Activated B cell treated with CpG ODN at 0.5 μM for 24 hours (primary cell): ENCODE measurements at places on chromosomes 2 and 18.
A peak's percentile ranks its signal among the peaks of the same experiment; 100 is the strongest.

- no peak for DNase-seq
These were observed 10.2 kb downstream of the RAB10 start for GRCh38 chr2:26043862-26044696.

DNA sequence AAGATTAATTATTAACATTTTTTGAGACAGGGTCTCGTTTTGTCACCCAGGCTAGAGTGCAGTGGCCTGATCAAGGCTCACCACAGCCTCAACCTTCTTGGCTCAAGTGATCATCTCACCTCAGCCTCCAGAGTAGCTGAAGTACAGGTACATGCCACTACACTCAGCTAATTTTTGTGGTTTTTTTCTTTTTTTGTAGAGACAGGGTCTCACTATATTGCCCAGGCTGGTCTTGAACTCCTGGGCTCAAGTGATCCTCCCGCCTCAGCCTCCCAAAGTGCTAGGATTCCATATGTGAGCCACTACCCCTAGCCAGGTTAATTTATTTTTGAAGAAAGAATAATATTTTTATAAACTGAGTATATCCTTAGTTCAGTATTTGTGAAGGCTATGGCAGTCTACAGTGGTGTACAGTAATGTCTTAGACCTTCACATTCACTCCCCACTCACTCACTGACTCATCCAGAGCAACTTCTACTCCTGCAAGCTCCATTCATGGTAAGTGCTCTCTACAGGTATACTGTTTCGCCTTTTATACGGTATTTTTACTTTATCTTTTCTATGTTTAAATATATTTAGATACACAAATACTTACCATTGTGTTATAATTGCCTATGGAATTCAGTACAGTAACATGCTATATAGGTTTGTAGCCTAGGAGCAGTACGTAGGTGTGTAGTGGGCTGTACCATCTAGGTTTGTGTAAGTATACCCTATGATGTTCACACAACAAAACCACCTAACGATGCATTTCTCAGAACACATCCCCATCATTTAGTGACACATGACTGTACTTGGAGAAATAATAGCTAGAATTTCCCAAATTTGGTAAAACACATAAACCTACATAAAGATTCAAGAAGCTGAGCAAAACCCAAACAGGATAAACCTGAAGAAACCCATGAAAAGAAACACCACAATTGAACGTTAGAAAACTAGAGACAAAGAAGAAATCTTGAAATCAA, 38.6 kb downstream of the MGAT4A start:
- DNase-seq, result no peak

- DNase-seq, result no peak
These were observed 64.3 kb upstream of the PSMD14 start for GRCh38 chr2:161243905-161244304.

DNA sequence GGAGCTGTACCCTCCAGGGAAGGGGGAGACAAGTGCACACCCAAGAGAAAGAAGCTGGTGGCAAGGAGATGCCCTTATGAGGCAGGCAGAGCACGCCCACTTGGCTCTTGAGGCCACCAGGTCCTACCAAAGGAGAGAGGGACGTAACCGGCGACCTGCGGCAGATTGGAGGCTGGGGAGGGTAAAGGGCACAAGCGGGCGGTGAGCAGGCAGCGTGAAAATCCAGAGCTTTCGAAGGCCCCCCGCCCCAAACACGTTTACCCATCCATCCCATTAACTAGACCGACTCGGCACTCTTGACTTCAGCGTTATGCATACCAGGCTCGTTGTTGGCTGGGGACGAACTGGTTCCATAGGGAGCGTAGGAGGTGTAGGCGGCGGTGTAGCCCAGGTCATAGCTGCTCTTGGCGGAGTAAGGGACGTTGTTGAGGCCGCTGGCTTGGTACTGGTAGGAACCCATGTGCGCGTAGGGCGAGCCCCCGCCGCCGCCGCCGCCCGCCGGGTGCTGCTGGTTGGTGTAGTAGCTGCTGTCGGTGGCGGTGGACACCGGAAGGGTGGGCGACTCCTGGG, 794 bp downstream of the DLX2 start:
- no peak for DNase-seq

- no peak for DNase-seq
These were observed 88.8 kb downstream of the ACTR3 start for GRCh38 chr2:113978524-113979190.

DNA sequence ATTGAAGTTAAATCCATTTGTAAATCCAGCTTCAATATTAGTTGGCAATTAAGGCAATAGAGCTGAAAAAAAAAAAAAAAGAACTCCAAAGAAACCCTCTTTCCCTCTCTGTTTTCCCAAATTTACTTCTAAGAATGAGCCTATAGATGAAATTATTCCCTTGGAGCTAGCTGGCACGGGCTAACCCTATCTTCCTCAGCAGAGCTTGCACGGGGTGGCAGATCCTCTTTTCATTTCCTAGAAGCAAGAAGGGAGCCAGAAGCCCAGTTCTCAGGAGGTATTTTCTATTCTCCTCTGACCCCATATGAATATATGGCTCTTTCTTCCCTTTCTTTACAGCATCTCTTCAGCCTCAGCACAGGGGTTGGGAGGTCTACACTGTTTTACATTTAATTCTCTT, 426.0 kb downstream of the TGIF1 start:
- DNase-seq, result no peak

- no peak for DNase-seq
These were observed 127.1 kb upstream of the SLC35G4 start for GRCh38 chr18:11482271-11482670.

DNA sequence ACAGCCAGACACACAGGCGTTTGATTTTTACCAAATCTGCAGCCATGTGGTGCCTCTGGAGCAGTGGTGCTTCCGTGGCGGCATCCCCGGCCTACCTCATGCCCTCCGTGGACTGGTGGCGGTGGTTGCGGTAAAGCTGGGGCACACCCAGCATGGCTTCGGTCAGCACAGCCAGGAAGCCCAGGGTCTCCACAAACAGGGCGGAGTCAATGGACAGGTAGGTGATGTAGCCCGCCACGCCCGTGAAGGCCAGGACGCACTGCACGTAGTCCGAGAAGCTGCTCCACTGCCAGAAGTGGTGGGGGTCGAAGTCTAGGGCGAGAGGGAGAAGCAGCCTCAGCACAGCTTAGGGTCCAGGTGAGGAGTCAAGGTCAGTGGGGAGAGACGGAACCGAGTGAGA, 32.4 kb downstream of the SLC66A2 start:
- no peak for DNase-seq

GRCh38 chr2:75698918-75699317, 11.8 kb downstream of the GCFC2 start:
- no peak for DNase-seq

DNA sequence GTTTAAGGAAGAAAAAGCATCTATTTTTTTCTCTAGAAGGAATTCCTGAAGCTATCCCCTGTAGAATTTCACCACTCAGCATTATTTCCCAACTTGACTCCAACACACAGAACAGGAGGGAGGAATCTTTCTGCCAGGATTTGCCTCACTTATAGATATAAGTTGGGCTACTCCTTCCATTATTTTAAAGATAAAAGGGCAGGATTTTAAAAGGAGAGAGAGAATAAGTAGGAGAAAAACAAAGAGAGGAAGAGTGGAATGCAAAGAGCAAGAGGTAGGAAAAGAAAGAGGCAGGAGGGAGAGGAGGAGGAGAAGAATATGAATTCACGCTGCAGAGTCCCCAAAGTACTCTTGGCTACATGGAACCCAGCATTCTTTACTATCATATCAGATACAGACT, 182.5 kb downstream of the TCF4 start:
- DNase-seq, result no peak

- DNase-seq, result peak; percentile 46
These were observed at the start of gene GAD1 for GRCh38 chr2:170816504-170817092. GAD1 (plus strand) TSS chr2:170816887; CDS start chr2:170818592, 1,705 bp downstream.

- DNase-seq, result no peak
These were observed 295.6 kb downstream of the TNS1 start for GRCh38 chr2:217707131-217707611.

DNA sequence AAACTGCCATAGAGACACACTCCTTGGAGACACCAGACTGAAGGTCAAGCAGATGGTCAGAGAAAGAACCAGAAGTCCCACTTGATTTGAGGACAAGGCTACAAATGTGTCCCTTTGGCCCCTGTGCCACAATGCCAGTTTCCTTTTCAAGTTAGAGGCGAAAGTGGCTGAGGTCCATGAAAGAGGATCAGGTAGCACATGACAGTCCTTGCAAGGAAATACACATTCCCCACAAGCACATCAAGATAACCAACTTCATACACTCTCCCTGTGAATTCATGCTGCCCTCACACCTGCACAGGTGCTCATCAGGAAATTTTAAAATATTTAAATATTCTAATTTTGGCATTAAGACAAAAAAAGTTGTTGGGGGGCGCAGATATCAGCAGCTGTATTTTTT, 218.6 kb downstream of the TCF4 start:
- no peak for DNase-seq

GRCh38 chr2:240876475-240877251, 8.0 kb downstream of the AGXT start:
- DNase-seq, result peak; percentile 11

DNA sequence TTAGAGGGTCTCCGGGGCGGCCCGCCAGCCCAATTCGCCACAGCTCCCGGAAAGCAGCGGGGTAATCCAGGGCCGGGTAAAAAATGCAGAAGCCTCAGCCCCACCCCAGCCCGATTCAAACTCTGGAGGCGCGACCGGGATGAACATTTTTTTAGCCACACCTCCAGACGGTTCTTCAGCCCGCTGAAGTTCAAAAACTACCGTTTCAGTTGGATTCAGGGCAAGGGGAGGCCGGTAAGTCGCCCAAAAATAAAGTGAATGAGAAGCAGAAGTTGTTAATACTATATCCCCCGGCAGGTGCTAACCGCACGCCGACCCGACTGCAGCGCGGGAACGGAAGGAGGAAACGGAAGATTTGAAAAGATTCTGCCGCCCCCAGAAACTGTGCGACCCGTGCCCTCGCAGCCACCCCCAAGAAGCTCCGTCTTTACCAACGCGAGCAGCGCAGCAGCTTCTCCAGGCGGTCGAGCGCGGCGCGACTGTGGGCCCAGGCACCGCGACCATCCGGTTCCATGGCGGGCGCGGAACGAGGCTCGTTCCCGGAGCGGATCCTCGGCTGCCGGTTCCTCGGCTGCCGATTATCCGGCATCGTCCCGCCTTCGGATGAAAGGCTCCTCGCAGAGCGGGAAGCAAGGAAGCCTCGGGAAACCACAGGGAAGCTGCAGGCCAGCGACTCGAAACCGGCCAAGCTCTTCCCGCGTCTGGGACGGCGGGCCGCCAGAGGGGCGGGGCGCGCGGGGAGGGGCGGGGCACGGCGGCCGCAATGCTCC, at the start of gene BARD1:
BARD1 (minus strand) TSS at position 703 of the 770 bp plus-strand sequence; CDS start at position 589, 114 bp downstream.
- peak; percentile 65 for DNase-seq

GRCh38 chr2:101120124-101120996, 30.8 kb downstream of the TBC1D8 start:
- no peak for DNase-seq

DNA sequence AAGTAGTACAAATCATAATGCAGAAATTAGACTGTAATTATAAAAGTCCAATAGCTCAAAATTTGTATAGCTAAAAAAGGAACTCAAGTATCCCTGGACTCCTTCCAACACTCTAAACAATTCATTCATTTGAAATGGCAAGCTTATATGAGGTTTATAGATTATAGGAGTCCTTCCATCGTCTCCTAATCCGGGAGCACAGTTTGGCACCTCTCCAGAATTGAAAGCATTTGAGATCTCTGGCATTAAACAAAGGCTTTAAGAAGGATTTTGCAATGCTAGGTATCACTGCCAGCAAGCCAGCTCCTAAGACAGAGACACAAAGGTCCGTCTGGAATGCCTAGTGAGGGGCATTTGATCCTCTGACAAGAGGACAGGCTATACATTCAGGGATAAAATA, 90.9 kb downstream of the ACVR1 start:
- no peak for DNase-seq

- no peak for DNase-seq
These were observed 41.1 kb downstream of the LDLRAD4 start for GRCh38 chr18:13259701-13260100.

DNA sequence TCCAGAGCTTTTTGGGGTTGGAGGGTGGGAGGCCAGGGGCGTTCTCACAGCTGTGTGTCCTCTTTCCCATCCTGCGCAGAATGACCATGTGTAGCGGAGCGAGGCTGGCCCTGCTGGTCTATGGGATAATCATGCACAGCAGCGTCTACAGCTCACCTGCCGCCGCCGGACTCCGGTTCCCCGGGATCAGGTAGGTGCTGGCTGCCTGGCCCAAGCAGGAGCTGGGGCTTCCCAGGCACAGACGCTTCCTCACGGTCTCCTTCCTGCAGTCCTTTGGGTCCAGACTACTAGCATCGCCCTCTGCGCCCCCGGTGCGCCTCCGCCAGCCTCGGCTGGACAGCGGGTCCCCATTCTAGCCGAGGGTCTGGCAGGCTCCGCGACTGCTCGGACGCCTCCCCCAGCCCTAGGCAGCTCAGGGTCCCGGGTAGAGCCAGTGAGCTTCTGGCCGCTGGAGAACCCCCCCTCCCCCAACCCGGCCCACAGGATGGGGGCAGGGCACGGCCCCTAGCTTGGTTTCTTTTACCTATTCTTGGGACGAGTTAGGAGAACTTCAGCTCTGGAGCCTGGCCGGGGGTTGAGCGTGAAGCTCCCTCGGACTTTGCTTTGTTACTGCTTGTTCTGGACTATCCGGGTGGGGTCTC, 756 bp downstream of the ADCYAP1 start:
- DNase-seq, result no peak

DNA sequence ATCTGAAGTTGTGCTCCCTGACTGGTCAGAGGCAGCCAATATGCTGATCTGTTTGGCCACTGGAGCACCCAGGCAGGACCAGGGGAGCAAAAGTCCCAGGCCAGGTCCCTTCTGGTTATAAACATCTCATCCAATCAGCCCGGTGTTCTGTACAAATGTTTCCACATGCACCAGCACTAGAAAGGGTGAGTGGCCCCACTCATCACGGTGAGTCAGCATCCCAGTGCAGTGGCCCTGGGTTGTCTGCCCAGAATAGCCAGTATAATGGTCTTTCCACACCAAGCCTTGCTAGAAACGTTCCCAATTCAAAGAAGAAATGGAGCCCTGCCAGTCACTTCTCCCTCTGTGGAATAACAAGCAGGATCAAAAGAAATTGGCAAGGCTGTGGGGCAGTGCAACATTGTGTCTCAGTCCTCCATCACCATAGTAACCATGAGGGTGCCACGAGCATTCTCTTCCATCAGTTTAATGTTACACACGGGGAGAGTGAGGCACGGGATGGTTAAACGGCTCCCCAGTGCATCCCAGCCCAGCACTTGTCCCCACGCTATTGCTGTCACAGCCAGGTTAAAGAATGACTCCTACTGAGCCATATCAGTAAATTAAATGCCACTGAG, 174.9 kb downstream of the SEPTIN10 start:
- DNase-seq, result no peak

GRCh38 chr2:69582582-69583176, 60.9 kb downstream of the AAK1 start:
- no peak for DNase-seq

- DNase-seq, result no peak
These were observed 272.7 kb downstream of the SS18 start for GRCh38 chr18:25817546-25818237.

- DNase-seq, result peak; percentile 49
These were observed 819 bp downstream of the ANKRD44 start for GRCh38 chr2:197309691-197310231.

DNA sequence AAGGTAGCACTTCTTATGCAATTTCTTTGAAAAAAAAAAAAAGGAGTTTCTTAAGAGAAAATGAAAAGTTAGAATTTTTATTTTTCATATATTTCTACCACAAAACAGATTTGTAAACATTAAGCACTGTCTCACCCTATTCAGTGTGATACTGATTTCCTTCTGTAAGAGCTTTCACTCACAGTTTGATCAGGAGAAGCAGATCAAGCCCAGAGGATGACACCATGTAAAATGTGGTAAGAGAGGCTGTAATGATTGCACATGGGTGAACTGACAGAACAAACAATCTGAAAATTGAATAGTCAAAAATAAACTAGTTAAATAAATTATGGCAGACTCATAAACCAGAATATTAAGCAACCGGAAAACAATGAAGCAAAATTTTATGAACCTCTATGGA, 54.5 kb downstream of the MEMO1 start:
- DNase-seq, result no peak
